ENCODE measurements at places on chromosomes 11 and 22.

DNA sequence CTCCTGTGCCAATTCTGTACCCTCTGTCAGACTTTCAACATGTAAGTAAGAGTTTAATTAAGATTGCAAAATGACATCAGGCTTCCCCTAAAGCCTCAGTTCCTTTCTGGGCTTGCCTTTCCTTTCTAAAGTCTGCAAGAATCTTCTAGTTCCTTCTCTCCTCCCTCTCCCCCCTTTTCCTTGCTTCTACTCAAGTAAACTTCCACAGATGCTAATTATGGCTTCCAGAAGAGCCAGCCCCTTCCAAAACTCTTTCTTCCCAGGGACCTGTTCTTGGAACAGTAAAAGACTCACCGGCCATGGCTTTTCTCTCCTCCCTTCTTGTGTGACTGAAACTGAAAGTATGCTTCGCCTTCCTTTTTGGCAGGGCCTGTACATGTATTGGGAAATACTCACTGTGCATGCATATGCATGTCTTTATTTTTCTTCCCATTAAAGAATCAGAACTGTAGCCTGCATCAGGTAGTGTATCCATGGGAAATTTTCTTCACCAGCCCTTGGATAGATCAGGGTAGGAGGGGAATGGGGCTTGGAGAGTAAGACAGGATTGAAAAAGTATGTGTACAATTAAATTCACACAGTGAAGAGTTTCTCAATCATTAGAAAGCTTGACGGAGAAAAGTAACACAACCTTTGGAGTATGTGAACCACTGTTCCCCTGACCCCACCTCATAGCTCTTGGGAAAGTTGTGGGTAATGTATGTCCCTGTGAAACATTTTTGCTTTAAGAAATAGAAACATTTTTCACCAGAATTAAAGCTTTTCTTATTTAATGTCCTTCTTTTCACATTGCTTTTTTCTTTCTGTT, at the start of gene CASP1:
CASP1 (minus strand) TSS at position 332 of the 808 bp plus-strand sequence; CDS start at position 301, 31 bp downstream.
- DNase-seq = peak; percentile 33

- DNase-seq = no peak
Observed at GRCh38 chr11:112173152-112173551, 2.2 kb upstream of the BCO2 start.

DNA sequence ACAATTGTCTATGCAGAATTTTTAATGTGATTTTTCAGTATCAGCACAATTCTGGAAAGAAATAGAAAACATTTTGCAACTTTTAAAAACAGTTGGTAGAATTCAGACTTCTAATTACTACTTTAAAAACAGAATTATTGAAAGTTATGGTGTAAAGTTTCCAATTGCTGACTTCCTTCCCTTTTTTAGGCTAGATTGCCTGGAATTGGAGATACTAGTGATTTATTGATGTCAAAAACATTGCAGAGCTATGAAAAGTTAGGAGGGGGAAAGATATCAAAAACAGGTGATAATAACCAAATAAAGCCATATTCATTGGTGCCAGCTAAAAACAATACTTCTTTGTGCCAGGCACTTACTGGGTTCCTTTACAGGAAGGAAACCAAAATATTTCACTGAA, 485.5 kb downstream of the TMEM135 start:
- DNase-seq = no peak

DNA sequence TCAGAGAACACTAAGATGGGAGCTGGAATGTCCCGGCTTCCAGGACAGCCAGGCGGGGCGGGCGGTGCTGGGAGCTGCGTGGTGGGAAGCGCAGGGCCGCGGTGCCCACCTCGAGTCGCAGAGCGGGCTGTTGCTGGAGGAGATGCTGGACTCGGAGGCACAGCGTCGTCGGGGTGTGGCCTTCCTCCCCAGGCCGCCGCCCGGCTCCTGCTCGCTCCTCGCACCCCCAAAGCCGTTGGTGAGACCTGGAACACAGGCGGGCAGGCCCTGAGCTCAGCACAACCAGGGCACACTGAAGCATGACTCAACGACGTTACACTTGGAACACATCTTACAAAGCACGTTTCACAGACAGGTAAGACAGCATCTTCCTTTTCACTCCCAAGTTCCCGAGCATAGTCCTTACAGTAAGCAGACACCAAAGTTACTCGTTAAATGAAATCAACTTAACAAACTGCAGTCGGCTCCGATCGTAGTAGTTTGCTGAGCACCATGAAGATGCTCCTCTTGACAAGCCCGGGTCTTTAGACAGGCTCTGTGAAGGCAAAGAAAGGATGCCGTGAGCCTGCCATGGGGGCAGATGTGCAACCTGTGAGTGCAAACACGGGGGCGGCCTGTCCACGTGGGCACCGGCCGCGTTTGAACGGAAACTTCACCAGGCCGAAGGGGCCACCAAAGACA, 50.0 kb downstream of the BRD1 start:
- DNase-seq = no peak

GRCh38 chr11:13134886-13135285, 125.8 kb downstream of the RASSF10 start:
- peak; percentile 90 for DNase-seq

GRCh38 chr11:64140082-64140481, 25.8 kb downstream of the MACROD1 start:
- DNase-seq = no peak

- DNase-seq = peak; percentile 44
Observed at GRCh38 chr22:22030493-22031182, 48.1 kb upstream of the TOP3B start.

GRCh38 chr11:26070714-26071380, 261.1 kb upstream of the ANO3 start:
- DNase-seq = no peak

- no peak for DNase-seq
Observed at GRCh38 chr11:5700421-5701054, 10.9 kb downstream of the TRIM22 start.

DNA sequence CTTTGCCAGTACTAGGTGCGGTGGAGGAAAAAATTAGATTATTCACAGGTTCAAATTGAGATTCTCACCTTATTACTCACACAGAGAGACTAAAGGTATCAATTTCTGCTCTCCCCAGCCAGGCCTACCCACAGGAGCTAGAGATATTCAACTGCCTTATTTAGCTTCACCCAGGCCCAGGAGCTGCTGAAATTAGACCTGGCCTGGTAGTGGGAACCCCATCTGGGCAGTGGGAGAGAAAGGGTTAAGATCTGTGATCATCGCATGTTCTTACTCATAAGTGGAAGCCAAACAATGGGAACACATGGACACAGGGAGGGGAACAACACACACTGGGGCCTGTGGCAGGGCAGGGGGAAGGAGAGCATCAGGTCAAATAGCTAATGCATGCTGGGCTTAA, 20.9 kb upstream of the MICAL2 start:
- DNase-seq = no peak

DNA sequence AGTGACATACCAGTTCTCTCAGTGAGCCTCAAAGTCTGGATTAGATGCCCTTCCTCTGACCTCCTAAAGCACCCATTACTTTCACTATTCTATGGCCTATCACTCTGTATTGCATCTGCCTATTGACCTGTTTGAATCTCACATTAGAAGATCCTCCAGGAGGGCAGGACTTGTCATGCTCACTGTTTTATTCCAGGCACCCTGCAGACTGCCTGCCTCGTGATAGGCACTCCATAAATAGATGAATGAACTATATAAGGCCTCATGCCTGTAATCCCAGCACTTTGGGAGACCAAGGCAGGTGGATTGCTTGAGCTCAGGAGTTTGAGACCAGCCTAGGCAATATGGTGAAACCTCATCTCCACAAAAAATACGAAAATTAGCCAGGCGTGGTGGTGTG, 160.1 kb upstream of the CADM1 start:
- no peak for DNase-seq

- no peak for DNase-seq
Observed at GRCh38 chr11:22807855-22808570, 21.6 kb downstream of the SVIP start.

DNA sequence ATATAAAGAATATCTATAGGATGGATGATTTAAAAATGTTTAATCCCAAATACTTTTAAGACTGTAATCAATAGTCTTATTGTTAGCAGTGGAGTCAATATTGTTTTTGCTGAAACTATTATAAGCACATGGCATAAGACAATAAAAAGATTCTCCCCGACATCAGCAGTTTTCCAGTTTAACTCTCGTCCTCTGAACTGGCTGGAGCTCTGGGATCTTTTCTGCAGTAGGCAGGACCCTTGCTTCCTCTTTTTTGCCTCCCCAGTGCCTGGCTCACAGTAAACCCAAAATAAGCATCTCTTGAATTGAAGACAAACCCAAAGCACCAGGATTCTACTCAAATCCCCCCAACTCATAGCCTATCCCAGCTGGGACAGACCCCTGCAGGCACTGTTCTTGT, 32.9 kb downstream of the KCNJ1 start:
- DNase-seq = no peak

- DNase-seq = no peak
Observed at GRCh38 chr11:75087319-75088305, 9.1 kb downstream of the OR2AT4 start.

DNA sequence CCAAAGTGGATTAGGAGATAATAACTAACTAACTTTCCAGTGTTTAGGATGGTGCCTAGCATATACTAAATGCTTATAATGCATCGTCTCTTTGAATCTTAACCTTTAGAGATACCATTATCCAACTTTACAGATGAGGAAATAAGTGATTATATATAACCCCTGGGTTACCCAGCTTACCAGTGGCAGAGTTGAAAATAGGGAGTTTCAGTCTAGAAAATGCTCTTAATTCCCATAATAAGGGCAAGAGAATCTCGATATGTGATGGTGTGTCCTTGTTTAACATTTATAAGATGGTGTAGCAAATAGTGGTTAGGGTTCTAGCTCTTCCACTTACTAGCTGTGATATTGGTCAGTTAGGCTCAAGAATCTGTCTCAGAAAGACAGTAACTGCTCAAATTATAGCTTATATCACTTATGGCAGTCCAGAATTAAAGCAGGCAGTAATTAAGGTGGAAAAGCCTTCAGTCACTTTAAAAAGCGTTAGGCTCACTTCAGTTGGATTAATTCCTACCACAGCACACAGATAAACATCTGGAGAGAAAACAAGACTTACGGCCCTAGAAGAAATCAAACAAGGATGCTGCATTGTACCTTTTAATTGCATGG, 6.3 kb downstream of the XBP1 start:
- no peak for DNase-seq

GRCh38 chr11:65883786-65884715, 4.2 kb downstream of the FIBP start:
- no peak for DNase-seq

DNA sequence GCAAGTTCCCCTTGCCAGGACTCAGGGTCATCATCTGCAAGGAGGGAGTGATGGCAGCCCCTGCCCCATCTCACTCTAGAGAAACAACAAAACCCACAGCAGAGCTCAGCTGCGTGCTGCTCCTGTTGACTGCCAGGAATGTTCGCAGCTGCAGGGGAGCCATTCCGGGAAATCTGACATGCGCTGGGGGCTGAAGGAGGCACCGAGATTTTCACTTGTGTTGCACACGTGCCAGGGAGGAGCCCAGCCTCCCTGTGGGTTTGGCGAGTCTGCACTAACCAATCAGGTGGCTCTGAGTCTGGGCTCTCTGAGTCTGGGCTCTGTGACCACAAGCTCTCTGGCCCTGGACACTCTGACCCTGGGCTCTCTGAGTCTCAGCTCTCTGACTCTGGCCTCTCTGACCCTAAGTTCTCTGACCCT, 10.5 kb downstream of the FGF3 start:
- DNase-seq = peak; percentile 46

GRCh38 chr11:111047374-111047773, 198.2 kb upstream of the POU2AF2 start:
- DNase-seq = no peak

DNA sequence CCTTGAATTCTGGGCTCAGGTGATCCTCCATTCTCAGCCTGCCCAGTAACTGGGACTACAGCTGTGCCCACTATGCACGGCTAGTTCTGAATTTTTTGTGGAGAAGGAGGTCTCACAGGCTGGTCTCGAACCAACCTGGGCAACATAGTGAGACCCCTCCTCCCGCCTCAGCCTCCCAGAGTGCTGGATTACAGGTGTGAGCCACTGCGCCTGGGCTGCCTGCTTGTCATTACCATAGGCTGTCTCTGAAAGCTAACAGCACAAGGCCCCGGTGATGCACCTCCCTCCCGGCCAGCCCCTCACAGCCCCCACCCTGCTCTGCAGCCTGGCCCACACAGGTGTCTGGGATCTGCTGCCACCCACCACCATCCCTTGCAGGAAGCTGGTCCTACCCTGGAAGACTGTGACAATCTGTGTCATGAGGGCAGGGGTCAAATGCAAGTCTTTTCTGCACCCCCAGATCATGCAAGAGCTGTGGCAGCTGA, 82.4 kb downstream of the DGCR2 start:
- DNase-seq = no peak

DNA sequence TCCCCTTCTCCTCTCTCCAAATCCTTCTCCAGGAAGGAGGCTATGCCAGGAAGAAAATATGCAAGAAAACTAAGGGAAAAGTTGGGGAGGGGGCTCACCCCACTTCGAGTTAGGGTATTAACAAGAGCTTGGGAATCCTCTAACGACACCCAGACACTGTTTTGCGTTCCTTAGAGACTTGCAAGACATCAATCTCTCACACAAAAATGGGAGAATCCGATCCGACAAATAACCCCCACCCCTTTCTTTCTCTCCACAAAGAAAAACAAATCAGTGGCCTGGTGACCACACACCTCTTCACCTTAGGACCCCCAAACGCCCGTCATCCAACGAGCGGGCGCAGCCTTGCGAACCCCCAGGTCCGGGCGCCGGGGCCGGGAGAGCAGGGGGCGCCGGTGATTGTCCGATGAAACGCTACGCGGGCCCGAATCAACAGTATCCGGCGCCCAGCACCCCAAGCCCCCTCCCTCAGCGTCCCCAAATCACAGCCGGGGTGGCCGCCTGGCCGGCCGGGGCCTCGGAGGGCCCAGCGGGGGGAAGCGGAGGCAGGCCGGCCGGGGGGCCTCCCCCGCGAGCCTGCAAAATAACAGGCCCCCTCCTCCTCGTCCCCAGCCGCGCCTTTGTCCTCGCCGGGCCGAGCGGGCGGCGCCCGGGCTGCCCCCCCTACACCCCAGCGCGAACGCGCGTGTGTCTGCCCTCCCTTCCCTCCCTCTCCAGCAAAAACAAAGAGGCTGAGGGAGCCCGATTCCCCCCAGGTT, 690 bp downstream of the CSNK1E start:
- DNase-seq = peak; percentile 48

GRCh38 chr11:105701098-105701497, 91.2 kb downstream of the GRIA4 start:
- no peak for DNase-seq

DNA sequence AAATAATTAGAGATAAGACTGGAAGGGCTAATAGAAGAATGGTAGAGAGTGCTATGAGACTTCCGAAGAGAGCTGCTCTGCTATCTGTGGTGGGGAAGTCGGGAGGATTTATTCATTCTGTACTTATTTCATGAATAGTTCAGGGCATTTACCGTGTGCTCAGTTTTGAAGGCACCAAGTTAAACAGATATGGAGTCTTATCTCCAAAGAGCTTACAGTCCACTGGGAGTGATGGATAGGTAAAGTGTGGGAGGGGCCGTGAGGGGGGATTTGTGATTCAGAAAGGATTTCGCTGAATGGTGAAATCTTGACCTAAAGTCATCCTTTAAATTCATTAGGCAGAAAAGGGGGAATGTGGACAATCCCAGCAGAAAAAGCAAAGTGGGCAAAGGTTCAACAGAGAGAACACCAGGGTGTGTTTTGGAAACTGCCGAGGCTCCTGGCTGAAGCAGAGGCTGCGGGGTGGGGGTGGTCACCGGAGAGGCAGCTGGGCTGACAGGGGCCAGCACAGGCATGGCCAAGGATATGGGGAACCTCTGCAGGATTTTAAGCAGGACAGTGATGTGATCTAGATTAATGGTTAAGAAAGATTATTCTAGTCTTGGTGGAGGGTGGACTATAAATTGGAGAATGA, 91.2 kb downstream of the UBASH3B start:
- no peak for DNase-seq

- no peak for DNase-seq
Observed at GRCh38 chr22:46612904-46613605, 7.1 kb upstream of the GRAMD4 start.
